ENCODE measurements at places on chromosomes 2 and 18.
A peak's percentile ranks its signal among the peaks of the same experiment; 100 is the strongest.

DNA sequence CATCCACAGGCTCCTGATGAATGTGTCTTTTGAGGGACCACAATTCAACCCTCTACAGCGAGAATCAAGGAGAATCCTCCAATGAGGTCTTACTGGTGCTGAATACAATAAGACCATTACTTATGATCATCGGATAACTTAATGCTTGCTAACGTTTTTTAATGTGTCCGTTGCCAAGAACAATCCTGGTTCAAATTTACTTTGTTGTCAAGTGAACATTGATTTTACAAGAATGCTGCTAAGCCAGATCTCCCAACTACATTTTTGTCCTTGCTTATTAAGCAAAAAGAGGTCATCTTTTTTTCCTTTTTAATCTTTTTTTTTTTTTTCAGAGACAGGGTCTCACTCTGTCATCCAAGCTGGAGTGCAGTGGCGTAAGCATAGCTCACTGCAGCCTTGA, 93.7 kb downstream of the THNSL2 start:
- DNase-seq: no peak

DNA sequence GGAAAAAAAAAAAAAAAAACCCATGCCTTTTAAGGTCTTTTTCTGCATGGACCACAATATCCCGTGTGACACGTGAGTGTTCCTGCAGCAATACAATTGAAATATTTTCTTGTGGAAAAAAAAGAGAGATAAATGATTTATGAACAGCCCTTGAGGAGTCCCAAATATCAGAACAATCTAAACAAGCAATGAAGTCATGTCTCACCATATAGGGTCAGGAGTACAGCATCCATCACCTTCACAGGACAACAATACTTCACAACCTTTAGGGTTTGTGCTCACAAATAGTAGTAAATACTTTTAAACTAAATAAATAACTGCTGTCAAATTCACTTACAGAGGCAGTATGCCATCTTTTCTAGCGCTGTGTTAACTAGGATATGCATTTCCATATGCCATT, 87.9 kb downstream of the ZEB2 start:
- no peak for DNase-seq

DNA sequence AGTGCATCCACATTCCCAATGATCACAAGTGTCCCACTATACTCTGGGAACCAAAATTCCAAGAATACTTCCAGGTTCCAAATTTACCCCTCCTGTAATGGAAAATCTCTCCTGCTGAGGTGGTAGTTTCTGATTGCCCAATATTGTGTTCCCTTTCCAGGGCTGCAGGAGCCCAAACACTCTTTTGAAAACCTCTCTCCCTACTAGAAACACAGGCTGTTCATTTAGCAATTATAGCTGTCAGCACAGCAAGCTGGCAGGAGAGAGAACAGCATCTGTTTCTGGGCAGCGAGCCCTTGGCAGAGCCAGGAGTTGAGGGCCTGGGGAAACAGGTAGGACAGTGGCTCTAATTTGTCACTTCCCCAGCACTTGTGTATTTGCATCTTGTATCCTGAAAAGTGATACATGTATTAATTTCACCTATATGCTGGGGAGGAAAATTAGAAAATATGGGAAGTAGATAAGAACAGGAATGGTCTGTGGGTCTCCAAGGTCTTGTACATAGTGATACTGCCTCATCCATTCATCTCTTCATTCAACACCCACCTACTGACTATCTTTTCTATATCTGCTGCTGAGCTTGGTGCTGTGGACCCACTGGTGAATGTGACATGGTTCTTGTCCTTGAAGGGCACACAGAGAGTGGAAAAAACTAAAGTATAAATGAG, 16.9 kb upstream of the PAIP2B start:
- DNase-seq: no peak

GRCh38 chr2:49241991-49242390, 87.7 kb upstream of the FSHR start:
- DNase-seq: peak; percentile 37

GRCh38 chr2:211516537-211516936, 960.1 kb downstream of the CPS1 start:
- DNase-seq: no peak

- no peak for DNase-seq
Observed at GRCh38 chr2:165593081-165593480, 123.6 kb downstream of the CSRNP3 start.

GRCh38 chr2:181780047-181780651, 99.8 kb upstream of the NEUROD1 start:
- peak; percentile 67 for DNase-seq

DNA sequence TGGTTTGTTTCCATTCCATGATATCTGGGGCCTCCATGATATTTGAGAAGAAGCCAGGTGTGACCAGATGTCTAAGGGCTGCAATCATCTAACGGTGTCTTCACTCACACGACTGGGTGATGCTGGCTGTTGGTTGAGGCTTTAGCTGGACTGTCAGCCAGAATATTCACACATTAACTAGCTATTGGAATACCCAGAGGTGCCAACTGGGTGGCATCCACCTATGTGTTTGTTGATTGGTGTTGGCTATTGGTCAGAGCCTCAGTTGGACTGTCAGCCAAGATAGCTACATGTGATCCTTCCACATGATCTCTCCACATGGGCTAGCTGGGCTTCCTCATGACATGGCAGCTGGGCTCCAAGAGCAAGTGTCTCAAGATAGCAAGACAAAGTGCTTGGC, 117.4 kb downstream of the CDCA7 start:
- DNase-seq: no peak

DNA sequence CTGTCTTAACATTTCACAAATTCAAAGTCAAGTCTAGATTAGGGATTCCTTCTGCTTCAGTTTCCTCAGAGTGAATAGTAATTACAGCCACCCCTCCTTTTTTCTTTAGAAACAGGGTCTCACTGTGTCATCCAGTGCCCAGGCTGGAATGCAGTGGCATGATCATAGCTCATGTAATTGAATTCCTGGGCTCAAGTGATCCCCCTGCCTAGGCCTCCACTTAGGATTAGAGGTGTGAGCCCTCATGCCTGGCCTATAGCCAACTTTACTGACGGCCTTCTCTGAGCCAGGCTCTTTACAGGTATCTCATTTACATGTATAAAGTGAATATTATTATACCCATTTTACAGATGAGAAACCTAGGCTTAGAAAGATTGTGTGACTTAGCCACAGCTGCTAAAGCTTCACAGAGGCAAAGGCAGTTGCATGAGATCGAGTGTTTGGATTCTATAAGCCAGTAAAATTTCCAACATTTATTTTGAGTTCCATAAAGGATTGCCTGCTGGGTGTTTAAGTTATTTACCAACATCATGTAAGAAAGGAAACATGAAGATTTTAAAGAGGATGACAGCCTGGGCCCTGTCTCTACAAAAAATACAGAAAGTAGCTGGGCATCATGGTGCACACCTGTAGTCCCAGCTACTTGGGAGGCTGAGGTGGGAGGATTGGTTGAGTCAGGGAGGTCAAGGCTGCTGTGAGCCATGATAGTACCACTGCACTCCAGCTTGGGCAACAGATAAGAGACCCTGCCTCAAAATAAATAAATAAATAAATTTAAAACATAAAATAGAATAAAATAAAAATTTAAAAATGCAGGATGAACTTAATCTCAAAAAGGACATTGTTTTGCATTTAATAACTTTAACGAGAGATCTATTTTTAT, 1.8 kb downstream of the ENOSF1 start:
- no peak for DNase-seq

GRCh38 chr2:64250751-64251423, 106.7 kb upstream of the PELI1 start:
- no peak for DNase-seq

DNA sequence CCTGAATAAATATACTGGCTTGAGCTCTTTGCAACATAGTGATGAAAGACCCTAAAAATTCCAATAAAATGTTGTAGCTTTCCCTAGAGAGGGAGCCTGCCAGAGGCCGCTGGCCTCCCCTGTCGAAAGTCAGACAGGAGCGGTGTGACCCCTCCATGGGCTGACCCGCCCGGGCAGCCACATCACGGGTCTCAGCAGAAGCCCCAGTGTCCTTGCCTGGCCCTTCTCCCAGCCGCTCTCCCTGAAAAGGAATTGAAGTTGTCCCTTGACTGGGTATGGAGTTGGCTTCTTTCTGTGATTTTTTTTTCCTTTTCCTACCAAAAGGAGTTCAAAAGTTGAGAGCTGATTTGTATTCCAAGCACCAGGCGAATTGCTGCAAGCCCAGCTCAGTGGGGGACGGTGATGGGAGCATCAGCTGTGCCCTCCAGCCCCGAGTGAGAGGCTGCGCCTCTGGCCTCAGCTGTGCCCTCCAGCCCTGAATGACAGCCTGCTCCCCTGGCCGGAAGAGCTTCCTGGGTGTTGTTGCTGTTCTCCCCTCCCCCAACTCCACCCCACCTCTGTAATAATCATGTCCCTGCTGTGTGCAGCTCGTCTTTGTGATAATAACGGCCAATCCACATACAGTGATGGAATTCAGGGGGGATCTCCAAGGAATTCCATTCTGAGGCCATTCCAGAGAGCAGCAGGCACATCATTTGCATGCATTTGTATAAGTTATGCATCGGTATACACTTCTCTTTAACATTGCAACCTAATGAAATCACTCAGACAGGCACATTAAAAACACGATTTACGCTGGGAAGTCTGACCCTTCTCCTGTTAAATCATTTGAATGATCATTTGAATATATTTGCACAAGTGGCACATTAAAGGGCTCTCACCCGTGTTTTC, 501.0 kb downstream of the EIPR1 start:
- no peak for DNase-seq

DNA sequence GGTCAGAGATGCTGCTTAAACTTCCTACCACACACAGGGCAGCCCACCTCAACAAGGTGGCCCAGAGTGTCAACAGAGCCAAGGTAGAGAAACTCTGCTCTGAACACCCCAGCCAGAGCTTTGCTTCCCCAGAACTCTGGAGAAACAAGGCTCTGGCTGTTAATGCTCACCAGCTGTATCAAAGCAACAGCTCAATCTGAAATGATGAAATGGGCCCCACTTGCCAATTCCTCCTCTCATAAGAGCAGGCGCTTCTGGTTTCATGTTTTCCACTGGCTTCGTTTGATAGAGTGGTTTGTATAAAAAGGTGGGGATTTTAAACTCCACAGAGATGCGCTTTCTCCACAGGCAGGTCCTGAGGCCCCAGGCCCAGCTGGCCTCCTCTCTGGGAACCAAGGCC, 60.9 kb upstream of the TFCP2L1 start:
- no peak for DNase-seq

DNA sequence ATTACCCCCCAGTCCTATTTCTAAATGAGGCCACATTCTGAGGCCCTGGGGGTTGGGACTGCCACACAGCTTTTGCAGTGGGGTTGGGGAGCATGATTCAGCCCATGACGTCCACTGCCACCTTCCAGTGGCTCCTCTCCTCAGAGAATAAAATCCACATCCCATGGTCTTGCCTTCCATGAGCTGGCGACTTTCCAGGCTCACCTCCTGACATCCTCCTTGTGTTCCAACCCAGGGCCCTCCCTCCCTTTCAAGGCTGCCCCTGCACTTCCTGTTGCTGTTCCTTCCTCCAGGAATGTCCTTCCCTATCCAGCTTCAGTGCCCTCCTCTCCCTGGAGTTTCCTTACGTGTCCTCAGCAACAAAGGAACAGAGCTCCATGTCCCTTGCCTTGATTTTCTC, 187.3 kb upstream of the ID2 start:
- no peak for DNase-seq

DNA sequence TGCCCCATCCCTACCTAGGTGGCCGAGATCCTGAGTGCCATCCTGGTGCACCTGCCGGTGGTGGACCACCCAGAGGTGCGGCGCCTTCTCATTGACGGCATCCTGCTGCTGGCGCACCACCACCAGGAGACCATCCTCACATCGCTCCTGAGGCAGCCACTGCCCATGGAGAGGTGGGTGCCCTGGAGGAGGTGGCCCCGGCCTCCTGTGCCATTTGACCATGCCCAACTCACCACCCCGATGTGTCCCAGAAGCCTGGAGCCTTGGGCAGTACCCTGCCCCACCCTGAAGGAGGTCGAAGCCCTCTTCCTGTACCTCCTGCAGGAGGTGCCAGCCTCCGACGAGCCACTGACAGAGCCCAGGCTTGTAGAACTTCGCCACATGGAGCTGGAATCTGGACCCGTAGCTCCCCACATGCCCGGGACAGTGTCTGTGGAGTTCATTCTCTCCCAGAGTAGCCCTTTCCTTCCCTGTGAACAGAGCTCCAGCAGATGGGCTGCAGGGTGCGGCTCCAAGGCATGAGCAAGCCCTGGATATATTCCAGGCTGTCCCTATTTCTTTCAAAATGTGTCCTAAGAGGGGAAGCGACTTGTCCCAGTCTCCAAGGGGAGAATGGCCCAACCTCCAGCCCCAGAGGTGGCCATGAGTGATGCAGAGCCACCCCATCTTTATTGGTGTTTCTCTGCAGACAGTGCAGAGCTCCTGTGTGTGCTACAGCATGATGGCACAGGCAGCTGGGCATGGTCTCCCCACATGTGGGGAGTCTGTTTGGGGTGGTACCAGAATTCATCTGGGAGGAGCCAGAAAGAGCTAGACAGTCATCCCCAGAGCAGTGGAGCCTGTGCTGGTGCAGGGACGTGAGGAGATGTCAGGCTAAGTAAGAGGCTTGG, 34.2 kb downstream of the HJURP start:
- DNase-seq: no peak

- DNase-seq: peak; percentile 79
Observed at GRCh38 chr2:20506201-20506685, 59.4 kb downstream of the RHOB start.

GRCh38 chr18:13576598-13576997, 149.8 kb downstream of the FAM210A start:
- no peak for DNase-seq

DNA sequence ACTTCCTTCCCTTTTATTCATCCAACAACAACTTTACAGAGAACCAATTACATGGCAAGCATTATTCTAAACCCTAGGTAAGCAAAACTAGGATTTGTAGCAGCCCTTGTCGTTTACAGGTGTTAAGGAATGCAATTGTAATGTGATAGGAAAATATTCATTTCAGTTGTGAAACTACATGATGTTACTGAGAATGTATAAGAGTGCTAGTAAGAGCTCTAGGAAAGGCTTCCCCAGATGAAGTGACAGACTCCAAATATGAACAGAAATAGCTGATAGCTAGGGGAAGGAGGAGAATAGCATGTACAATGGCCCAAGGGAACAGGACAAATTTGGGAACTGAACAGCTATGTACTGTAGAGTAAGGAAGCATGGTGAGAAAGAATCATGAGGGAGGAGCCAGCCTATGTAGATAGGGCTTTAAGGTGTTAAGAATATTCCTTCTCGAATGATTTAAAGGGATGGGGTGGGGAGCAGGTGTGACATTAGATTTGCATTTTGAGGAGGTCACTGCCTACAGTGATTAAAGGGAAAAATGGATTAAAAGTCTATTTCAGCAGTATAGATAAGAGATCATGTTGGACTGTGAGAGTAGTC, 31.7 kb downstream of the RPE start:
- no peak for DNase-seq

GRCh38 chr18:55275039-55275901, 312.7 kb downstream of the TCF4 start:
- DNase-seq: peak; percentile 66

DNA sequence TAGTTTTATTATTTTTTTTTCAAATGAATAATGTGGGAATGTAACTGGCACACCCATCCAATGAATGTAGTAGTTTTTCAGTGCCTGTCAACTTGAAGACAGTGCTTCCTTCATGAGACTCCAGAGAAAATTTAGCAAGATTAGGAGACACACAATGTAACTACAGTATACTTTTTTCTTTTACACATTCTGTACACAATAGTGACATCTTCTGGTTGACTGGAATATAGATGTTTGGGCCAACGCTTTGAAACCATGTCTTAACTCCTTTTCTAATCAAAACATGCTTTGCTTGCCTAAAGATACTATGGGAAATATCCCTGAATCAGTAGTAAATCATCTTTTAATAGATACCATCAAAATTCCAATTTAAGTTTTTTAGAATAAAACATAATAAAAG, 229.5 kb upstream of the ZC3H15 start:
- peak; percentile 71 for DNase-seq
